GM23338 (cell line): ENCODE measurements at places on chromosomes 5 and 9.

GRCh38 chr5:73496984-73497457 is 1.2 kb upstream of the BTF3 start:
- DNase-seq = peak; percentile 53

DNA sequence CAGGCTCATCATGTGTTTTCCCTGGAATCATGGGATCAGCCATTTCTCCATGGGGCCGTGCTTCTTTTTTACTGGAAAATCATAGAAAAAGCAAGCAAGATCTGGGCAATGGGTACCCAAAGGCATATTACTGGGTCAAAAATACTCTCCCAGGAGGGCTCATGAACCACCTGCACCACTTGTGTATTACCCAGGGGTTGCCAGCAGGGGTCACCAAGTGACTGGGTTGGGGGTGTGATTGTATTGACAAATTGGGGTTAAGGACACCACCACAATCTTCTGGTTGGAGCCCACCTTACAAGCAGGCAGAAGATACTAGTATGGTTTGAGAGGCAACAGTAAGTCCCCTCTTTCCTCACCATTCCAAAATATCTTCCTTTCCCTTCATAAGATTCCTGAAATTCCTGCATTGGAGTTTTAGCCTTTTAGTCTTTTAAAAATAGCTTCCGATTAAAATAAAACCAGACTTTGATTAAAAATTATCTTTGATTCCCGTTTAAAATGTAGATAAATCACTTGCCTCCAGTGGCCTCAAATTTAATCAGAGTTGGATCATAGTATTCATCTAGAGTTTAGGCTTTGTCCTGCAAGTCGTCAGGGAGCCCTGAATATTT is 603.3 kb downstream of the KIF4B start:
- DNase-seq = peak; percentile 75

DNA sequence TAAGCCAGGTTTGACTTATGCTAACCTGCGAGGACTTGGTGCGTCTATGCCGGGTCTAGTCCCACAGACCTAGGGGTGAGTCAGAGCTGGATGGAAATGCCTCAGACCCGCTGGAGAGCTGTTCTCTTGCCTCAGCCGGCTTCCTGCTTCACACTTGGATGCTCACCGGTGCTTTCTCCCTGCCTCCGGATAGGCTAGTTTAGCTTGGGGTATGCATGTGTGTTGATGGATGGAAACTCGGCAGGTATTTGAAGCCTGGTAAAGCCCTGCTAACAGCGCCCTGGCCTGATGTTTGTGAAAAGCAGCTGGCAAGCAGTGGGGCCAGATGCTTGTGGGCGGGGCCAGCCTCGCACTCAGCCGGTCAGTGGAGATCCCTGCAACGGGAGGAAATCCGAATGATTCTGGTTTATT is 29.3 kb downstream of the PRRC2B start:
- DNase-seq = peak; percentile 75

DNA sequence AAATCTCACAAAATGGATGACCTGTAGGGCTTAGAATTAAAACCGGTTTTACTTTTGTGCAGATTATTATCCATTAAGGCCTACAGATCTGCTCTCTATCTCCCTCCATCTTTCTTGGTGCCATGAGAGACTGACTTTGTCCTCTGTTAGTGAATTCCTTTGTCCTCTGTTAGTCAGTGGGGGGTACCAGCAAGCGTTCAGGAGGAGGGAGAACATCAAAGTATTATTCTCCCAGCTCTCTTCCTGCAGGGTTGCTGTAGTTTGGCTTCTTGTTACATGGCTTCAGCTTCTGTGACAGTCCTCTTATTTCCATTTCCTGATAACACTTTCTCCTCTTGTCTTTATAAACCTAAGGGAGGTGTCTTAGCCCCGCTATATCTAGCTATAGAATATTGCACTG is 850.5 kb upstream of the SEMA6A start:
- peak; percentile 54 for DNase-seq

- DNase-seq = no peak
Observed at GRCh38 chr9:87276327-87276841, 221.3 kb upstream of the DAPK1 start.

- DNase-seq = no peak
Observed at GRCh38 chr9:88732128-88732527, 197.2 kb downstream of the NXNL2 start.

DNA sequence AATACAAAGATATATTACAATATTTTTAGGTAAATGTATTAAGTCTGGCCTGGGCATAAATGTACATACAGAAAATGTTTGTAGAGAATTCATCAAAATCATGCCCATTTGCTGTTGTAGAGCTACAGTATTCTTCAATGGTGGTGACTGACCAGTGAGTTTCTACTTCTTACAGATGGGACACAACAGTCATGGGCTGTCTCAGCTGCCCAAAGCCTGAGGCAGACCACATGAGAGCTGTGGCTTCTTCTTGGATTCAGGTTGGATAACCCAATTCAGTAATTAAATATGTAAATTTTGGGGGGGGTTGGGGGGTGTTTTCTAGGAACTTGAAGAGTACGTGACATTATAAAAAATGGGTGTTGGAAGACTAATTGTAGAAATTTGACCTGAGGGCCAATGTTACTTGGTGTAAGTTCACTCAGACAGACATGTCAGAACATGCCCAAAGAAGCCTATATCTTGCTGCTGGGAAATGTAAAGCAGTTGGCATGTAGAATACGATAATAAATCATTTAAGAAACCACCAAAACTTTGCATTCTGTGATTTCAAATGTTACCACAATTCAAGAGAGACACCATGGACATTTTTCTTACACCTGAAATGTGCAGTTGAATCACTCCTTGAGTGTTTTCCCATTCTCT is 17.9 kb downstream of the STARD4 start:
- no peak for DNase-seq

DNA sequence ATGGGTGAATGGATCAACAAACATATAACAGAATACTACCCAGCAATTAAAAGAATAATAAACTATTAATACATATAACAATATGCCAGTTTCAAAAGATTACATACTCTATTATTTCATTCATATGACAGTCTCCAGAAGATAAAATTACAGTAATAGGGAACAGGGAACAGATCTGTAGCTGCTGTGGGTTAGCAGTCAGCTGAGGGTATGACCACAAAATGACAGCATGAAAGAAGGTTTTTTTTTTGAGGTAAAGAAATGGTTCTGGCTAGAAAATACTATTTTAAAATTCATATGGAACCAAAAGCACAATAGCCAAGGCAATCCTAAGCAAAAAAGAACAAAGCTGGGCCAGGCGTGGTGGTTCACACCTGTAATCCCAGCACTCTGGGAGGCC is 73.0 kb upstream of the NR5A1 start:
- no peak for DNase-seq

- no peak for DNase-seq
Observed at GRCh38 chr5:178519804-178520203, 70.4 kb downstream of the COL23A1 start.

- no peak for DNase-seq
Observed at GRCh38 chr9:71308454-71308853, 187.0 kb upstream of the TRPM3 start.

- no peak for DNase-seq
Observed at GRCh38 chr5:58795327-58795726, 212.5 kb downstream of the RAB3C start.

DNA sequence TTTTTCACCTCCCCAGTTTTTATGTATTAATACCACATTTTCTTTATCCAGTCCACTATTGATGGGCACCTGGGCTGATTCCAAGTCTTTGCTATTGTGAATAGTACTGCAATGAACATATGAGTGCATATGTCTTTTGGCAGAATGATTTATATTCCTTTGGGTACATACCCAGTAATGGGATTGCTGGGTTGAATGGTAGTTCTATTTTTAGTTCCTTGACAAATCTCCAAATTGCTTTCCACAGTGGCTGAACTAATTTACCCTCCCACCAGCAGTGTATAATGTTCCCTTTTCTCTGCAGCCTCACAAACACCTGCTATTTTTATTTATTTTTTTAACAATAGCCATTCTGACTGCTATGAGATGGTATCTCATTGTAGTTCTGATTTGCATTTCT is 340.2 kb downstream of the ADAMTS6 start:
- no peak for DNase-seq

- DNase-seq = no peak
Observed at GRCh38 chr9:27408482-27408881, 111.5 kb upstream of the EQTN start.

GRCh38 chr5:174386306-174386705 is 338.1 kb upstream of the MSX2 start:
- no peak for DNase-seq

DNA sequence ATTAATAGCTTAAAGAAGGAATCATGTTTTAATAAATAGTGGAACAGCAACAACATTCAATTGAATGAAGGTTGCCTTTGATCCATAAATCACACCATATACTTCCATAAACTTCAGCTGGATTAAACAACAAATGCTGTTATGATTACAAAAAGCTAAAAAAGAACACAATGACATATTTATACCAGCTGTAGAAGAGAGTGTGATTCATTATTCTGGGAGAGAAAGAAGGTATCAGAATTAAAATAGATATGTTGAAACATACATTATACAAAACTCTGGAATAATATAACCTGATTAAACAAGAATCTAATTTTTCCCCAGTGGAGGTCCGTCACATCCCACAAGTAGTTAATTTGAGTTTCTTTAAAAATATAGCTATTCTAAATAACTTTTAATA is 7.5 kb upstream of the RECK start:
- DNase-seq = no peak

DNA sequence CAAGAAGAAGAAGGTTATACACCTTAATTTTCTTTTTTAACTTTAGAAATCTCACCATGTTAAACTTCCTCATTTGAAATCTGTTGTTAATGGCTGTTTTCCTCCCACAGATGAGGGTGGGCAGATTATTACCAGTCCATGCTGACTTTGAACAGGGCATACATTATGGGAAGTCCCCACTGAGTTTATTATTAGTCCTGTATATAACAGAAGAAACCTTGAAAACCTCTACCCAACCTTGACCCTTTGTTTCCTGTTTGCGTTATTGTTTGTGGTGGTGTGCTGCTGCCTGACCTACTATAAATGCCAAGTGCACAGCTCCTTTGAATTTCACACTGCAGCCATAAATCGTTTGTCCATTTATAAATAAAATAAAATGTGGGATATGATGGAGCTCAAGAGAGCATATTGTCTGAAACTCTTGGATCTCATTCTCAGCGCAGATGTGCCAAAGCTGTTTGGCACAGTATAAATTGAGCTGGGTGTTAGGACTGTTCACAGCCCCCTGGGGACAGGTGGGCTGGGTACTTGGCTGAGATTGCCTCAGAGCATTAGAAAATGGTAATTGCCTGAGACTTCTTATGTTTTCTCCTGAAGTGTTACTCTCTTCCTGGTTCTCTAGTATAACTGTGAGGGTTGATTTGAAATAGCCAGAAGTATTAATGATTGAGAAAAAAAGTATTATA is 139.6 kb downstream of the SPATA31D1 start:
- no peak for DNase-seq

DNA sequence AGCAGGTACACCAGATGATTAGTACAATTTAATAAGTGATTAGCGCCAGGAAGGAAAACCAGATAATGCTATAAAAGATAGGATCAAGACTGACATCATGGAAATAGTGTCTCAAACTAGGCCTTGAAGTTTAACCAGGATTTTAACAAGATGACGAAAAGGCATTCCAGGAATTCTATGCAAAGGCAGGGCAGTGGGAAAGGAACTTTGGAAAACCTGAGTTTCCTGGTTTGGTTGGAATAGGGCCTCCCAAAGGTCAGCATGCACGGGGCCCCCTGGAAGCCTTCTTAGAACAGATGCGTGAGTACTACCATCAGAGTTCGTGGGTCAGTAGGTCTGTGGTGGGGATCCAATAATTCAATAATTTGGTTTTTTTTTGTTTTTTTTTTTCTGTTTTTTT is 935.2 kb upstream of the DMAC1 start:
- DNase-seq = peak; percentile 89

GRCh38 chr5:72857396-72857795 is 40.9 kb downstream of the TNPO1 start:
- no peak for DNase-seq

DNA sequence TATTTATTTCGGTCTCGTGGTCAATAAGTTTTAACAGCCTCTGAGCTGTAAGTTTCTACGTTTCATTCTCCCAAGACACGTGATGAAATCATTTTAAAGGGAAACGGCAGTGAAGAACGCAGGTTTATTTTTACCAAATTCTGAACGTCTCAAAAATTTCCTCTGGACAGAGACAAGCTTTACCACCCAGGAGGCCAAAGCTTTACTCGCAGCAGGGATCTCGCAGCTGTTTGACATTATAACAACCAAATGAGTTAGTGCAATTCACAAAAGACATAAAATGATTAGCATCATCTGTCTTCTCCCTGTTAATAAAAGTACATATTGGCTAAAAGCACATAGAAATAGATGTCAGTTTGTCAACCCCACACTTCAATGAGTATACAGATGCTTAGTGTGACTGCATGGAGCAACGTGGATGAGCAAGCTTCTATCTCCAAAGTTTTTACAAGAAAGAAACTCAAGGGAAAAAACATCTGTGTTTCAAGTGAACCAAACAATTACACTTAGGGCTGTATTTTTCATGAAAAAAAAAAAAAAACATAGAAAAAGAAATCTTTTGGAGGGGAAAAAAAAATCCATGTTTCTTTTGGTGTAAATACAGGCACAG is 2.5 kb downstream of the SEMA5A start:
- DNase-seq = no peak
